ENCODE measurements at places on chromosomes 11 and 22.

- DNase-seq = no peak
Measured at GRCh38 chr11:95897731-95898130, 26.2 kb downstream of the MTMR2 start.

DNA sequence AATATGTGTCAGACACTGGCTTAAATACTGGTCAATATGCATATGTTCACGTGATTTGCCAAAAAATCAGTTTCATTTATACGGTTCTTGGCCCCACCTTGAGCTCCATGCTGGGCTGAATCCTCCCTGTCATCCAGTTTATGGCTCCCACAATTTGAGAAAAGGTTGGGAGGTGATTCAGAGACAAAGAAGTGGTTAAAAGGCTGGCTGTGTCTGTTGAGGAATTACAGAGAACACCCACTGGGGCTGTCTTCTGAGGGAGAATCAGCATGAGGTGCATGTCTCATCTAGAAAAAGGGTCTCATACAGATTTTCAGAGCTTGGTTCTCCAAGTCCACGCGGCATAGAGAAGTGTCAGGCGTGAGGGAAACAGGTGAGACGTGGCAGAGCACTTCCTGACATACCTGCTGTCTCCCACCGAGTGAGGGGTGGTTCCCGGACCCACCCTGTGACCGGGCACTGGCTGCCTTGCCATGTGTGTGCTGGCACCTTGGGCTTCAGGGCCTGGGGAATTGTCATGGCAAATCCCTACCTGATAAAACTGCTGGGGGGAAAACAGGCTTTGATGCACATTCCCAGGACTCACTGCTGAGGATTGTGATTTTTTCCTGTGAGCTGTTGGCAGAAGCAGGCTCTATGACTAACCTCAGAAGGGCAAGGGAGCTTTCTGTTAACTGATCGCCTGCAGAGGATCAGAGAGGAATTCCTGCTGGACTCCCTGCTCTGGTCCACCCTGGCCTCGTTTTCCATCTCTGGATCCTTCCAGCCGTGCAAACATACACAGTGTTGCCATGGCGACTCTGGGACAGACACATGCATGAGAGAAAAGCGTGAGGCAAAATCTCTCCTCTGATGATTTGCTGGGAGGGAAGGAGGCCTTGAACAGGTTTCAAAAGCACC, 223.6 kb downstream of the ADAMTS15 start:
- no peak for DNase-seq

- DNase-seq = peak; percentile 38
Measured at GRCh38 chr22:39244496-39245129, at the start of gene PDGFB. Gene PDGFB, minus strand, starts transcription at chr22:39244982. Its CDS starts 1,019 bp downstream, at chr22:39243963.

DNA sequence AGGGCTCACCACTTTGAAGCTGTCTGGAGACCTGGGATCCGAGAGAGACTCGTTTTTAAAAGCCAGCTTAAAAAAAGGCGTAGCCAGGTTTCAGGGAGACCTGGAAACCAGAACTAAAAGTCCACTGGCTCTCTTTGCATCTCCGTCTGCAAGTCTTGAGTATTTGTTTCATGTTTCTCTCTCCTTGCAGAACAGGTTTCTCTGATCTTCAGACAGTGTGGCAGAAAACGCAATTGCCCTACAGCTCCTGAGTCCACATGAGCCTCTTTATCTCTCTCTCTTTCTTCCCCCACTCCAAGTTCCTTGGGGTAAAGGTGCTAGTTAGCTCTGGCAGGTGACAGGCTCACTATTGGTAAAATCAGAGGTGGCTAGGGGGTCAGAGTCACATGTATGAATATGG, 67.0 kb upstream of the AMPD3 start:
- no peak for DNase-seq

GRCh38 chr11:26649884-26650283, 72.0 kb downstream of the SLC5A12 start:
- peak; percentile 52 for DNase-seq

GRCh38 chr11:134338068-134338467, 6.3 kb downstream of the GLB1L2 start:
- no peak for DNase-seq

GRCh38 chr22:17703811-17704210, 65.3 kb downstream of the BCL2L13 start:
- no peak for DNase-seq

GRCh38 chr22:46043339-46043738, 66.4 kb upstream of the WNT7B start:
- DNase-seq = peak; percentile 49

GRCh38 chr22:38305471-38306448, 11.5 kb downstream of the CSNK1E start:
- DNase-seq = no peak

DNA sequence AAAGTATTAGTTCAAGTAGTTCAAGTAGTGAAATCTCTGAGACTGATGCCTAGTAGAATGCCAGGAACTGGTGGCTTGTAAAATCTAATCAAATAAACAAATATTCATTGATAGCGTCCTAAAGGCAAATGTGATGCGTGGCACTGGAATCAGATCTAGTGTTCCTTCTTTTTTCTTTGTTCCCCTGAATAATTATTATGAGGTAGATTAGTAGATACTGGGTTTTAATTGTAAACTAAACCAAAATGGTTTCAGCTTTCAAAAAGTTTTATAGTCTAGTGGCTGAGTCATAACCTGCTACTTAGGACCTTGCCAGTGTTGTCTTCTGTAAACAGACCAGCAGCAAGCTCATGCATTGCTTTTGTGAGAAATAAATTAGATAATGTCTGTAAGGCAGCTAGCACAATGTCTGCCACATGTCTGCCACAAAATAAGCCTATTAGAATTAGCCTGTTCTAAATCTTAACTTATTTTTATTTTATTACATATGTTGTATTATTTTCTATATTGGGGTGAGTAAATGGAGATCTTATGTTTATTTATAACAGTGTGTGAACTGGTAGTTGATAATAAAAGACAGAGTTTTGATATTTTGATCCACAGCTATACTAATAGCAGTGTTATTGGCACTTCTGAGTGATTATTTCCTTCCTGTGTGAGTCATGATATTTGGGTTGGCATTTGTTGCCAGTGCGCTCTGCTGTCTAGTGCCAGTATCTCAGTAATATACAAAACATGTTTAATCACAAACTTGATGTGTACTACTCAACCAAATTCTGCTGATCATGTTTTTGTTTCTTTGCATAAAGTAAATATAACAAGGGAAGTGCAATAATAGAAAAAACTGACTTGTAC, 135.7 kb downstream of the TMEM135 start:
- no peak for DNase-seq

DNA sequence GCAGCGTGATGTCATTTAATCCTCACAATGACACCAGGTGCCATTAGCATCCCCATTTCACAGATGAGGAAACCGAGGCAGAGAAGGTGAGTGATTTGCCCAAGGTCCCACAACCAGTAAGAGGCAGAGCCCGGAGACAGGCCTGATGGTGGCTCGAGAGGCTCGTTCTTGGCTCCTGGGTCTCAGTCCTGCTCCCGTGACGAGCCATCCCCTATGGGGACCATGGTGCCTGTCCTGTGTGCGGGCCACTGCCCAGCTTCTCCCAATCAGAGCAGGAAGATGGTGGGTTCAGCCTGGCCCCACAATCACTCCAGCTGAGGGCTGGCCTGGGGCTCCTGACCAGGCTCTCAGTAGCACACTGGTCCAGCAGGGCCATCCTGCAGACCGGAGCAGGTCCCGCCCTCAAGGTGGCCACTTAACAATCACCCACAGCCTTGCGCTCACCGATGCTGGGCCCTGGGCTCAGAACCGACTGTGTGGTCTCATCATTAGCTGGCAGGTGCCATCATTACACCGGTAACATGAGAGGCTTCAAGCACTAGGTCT, 3.6 kb downstream of the ALDH3B1 start:
- no peak for DNase-seq

GRCh38 chr11:35413598-35413997, 5.8 kb downstream of the SLC1A2 start:
- no peak for DNase-seq
